ENCODE measurements at places on chromosomes 2 and 18.

GRCh38 chr2:28430788-28431418 lies 38.2 kb downstream of the FOSL2 start:
- DNase-seq: no peak

DNA sequence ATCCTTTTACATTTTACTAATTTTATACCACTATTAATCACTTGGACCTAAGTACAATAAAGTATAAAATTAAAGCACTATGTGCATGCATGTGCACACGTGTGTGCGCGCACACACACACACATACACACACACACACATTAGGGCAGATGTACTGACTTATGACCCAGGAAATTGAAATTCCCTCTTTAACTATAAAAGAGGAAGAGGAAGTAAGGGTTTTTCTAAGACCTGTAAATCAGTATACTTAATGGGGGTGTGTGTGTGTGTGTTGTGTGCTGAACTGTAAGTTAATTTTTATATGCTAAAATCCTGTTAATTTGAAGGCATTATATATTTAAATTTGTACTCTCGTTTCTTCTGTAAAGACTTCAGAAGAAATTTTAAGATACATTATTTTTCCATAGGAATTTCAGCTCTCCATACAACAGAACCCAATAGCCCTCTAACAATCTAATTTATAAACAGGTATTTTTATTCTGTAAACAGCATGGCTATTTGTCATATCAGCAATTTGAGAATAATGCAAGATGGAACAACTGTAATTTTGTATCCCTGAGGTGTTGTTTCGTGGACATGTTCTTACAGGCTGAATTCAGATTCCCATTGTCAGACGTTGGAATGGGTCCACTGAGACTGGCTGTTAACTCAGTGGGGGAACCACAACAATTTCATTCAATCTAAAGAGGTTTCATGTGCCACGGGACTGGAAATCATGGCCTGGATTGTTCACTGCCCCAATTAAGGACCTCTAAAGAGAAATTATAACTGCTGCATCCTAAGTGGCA lies 90.9 kb downstream of the PLA2R1 start:
- peak; percentile 84 for DNase-seq

GRCh38 chr2:154832711-154833110 lies 134.2 kb downstream of the KCNJ3 start:
- no peak for DNase-seq

GRCh38 chr2:79915455-79915854 lies 389.1 kb downstream of the LRRTM1 start:
- DNase-seq: no peak

- no peak for DNase-seq
These were observed 66.4 kb downstream of the MYO1B start for GRCh38 chr2:191311627-191312026.

GRCh38 chr2:112920923-112921532 lies 10.1 kb downstream of the IL37 start:
- no peak for DNase-seq

DNA sequence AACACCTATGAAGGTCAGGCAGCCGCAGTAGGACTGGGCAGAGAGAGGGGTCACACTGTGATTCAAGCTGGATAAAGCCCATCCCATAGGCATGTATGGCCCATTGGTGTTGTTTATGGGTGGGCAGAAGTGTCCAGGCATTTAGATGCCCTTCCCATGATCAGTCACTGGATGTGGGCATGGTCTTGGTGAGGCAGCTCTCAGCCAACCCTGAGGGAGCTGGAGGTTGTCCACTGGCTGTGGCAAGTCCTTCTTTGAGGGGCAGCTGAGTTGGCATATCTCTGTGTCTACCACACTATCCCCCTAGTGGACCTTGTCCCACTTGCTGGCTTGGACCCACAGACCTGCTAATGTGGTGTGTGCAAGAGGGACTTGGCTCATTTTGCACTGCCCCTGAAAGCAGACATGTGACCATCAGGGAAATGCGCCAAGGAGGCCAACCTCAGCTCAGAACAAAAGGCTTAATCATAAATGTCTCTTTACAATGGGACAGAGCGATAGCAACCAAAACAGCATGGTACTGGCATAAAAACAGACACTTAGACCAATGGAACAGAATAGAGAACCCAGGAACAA lies 82.0 kb downstream of the TMEM17 start:
- no peak for DNase-seq

DNA sequence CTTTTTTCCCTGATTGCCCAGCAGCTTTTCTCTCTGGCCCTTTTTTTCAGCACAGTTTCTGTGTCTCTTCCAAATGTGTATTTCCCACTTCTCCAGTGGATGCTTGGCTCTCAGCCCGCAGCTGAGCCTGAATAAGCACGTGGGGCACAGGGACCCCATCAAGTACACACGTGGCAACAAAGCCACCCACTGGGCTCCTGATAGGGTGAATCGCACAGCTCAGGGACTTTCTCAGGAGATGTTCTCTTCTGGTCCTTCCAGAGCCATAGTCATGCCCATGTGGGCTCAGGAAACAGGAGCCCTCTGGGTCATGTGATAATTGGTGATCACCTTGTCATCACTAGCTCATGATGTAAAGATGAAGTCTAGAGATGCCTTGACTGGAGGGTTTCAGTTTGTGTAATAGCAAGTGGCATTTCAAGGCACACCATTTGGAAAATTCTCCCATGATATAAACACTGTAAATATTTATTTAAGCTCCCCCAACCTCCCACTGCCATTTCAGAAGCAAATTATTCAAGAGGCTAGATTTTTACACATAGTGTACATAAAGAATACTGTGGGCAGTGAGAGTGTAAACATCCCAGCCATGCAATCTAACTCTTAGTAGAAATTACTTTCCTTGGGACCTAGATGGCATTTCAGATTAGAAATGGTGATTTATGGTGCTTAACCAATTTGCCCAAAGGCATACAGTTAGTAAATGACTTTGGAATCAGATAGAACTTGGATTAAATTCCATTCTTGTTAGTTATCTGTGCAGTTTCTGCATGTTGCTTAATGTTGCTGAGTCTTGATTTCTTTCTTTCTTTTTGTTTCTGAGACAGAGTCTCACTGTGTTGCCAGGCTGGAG lies 597.5 kb downstream of the SLC4A3 start:
- no peak for DNase-seq

- no peak for DNase-seq
These were observed 125.8 kb upstream of the ZNF804A start for GRCh38 chr2:184472481-184472880.

GRCh38 chr2:238899386-238899785 lies 51.5 kb downstream of the TWIST2 start:
- no peak for DNase-seq

DNA sequence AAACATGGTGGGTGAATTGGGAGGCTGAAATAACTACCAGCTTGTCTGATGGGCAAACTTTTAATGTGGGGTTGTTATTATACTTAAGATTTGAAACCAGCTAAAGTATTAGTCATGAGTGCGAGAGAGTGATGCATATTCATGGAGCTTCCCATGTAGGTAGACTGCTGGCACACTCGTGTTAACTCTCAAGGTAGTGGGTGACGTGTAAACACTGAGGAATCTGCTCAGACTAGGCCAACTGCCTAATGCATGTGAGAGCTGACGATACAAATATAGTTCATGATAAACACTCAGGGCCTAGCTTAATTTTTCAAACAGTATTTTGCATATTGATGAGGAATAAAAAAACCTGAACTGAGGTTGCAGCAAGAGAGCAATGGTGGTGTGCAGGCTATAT lies 1165.7 kb upstream of the PIK3C3 start:
- no peak for DNase-seq

GRCh38 chr2:216034065-216034464 lies 20.7 kb upstream of the MREG start:
- DNase-seq: peak; percentile 49

- peak; percentile 9 for DNase-seq
These were observed 88.8 kb upstream of the ASB18 start for GRCh38 chr2:236352761-236353593.

- DNase-seq: peak; percentile 38
These were observed 51.2 kb upstream of the ADAM23 start for GRCh38 chr2:206392118-206392517.

- no peak for DNase-seq
These were observed 8.3 kb downstream of the ASAP2 start for GRCh38 chr2:9214873-9215272.

GRCh38 chr18:49041435-49042245 lies 90.9 kb upstream of the SMAD7 start:
- DNase-seq: no peak

- DNase-seq: no peak
These were observed 77.5 kb downstream of the TMEM200C start for GRCh38 chr18:5817816-5818215.
